ENCODE measurements at places on chromosomes 5 and 9. TPM values are rescaled to one million over a fixed set of nuclear protein-coding genes. Genes with fewer than 3 reads are reported as not detected.

PGM5 gene
- 49.6 TPM for total RNA-seq

LCN9 gene
- not detected for total RNA-seq

HAVCR2 gene
- 3.3 TPM for total RNA-seq

AQP7 gene
- total RNA-seq, result 0.34 TPM

BTNL8 gene
- total RNA-seq, result not detected

ZNF879 gene
- 4.1 TPM for total RNA-seq

PCDHGA10 gene
- 2.3 TPM for total RNA-seq

RLN1 gene
- not detected for total RNA-seq

DNAH5 gene
- total RNA-seq, result 0.47 TPM

PCDHGA9 gene
- 3.8 TPM for total RNA-seq

LHX2 gene
- total RNA-seq, result not detected

C9orf85 gene
- 12.6 TPM for total RNA-seq

PCDHB13 gene
- total RNA-seq, result 0.94 TPM

SKIC3 gene
- total RNA-seq, result 117 TPM

SLC6A3 gene
- not detected for total RNA-seq

RAI14 gene
- 56.6 TPM for total RNA-seq

LSM11 gene
- total RNA-seq, result 1.7 TPM

DBH gene
- total RNA-seq, result not detected

SPATA31A3 gene
- total RNA-seq, result not detected

ARHGEF39 gene
- total RNA-seq, result 0.32 TPM

ADAMTS12 gene
- total RNA-seq, result 9.8 TPM

HAVCR1 gene
- total RNA-seq, result not detected

CCT5 gene
- total RNA-seq, result 257 TPM

CARTPT gene
- total RNA-seq, result not detected

SIT1 gene
- not detected for total RNA-seq

CCL27 gene
- total RNA-seq, result not detected

TICAM2 gene
- 3.0 TPM for total RNA-seq

SLC34A1 gene
- not detected for total RNA-seq

CTXN3 gene
- not detected for total RNA-seq
